ENCODE measurements at places on chromosomes 12 and 14.

DNA sequence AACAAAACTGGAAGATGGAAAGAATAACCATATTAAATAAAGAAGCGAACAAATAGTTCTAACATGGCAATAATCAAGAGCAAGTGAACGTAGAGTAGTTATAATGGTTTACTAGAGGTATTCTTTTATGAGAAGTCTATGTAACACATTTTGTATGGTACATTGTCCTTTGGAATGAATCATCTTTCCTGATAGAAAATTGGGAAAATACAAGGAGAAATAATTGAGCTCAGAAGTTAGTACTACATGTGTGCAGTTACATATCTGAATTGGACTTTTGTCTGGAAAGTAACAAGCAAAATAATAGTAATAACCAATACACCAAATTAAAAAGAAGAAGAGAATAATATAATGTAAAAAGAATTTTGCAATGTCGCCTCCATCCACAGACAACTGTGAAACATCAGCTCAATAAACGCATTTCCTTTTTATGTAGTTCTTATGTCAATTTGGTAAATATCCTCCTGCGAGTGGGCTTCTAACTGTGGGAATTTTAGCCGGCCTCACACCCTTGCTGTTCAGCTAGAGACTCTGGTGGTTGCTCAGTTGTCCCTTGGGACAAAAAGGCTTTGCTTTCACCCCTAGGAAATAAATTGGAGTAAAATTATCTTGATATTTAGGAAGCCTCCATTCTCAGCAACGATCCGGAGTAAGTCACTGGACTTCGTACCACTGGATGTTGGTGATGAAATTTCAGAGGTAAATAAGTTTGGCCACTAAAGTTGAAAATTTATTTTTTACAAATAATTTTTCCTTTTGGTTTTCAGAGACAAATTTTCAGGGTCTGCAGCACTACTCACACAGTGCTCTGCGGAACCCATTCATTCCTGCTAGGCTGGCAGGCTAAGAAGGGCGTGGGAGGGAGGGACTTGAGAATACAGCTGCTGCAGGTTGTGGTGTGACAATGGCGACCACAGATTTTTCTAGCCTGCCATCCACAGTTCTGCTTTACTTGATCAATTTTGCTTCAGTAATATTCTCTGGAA is 1.1 kb upstream of the TUBA1A start:
- DNase-seq: no peak

GRCh38 chr12:6914246-6914946 is at the start of gene ENO2:
ENO2 (plus strand) TSS chr12:6914580; CDS start chr12:6915833, 1,253 bp downstream.
- DNase-seq: peak; percentile 83

- DNase-seq: no peak
These were observed 230.2 kb downstream of the VRK1 start for GRCh38 chr14:97027256-97027999.

- no peak for DNase-seq
These were observed 36.3 kb upstream of the ALDH2 start for GRCh38 chr12:111730420-111730819.

DNA sequence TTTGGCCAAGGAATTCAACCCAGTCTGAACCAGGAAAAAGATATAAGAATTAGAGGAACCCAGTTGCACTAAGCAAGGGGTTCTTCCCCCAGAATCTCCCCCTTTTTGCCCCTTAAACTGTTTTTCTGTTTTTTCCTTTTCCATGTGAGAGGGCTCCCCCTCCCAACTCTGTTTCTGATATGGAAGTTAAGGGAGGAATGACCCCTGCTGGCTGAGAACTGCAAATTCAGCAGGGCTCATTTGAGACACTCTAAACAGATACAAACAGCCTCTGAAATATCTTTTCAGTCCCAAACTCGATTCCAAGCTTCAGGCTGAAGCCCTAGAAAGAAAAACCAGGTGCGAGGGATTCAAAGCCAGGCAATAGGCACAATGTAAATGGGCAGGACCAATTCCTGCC is 132.7 kb downstream of the SLC41A2 start:
- DNase-seq: no peak

DNA sequence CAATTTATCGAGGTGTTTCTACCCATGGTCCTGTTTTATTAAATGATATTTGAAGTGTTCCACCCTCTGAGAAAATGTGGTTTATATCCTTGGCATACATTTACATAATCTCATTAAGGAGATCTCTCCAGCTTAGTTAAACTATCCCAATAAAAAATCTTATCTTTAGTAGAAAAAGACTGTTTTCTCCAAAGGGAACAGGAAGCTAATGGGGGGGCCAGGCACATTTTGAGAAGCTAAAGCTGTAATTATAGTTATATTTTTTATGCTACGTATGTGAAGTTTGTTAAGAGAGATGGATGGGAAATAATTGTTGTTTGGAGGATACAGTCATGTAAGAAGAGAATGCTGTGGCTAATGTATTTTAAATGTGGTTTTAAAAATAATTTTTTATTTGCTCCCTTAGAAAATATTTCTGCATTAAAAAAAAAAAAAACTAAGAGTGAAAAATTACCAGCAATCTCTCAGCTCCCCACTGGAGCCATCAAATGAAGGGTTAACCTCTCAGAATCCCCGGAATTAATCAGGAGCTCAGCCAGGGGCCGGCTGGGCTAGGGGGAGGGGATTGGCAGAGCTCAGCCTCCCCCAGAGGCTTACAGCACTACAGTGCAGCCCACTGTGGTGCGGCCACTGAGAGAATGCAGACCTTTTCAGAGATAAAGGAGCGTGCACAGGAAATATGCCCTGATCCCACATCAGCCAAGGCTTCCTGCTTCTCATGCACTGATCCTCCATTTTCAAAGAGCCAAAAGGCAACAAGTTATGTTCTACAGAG is 185.8 kb downstream of the EGLN3 start:
- no peak for DNase-seq

DNA sequence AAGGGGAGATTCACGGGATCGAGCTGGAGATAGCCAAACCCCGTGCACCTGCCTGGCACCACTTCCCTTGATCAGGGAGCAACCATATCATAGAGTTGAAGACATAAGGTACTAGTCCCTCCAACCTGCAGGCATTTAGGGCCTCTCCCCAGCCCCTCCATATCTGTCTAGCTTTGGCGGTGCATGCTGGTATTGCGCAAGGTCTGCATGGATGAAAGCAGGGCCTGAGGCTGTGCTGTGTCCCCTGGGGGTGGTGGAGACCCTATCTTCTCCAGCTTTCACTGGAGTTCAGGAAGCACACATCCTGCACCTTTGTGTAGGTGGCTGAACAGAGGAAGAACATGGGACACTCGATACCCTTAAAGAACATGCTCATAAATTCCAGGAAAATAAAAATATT is 46.9 kb downstream of the KCTD10 start:
- DNase-seq: no peak

GRCh38 chr12:18559242-18559641 is 178.6 kb downstream of the PLCZ1 start:
- no peak for DNase-seq

- peak; percentile 54 for DNase-seq
These were observed 27.6 kb downstream of the BICD1 start for GRCh38 chr12:32134101-32134888.

GRCh38 chr12:57101892-57102695 is 9.1 kb downstream of the STAT6 start:
- no peak for DNase-seq

- DNase-seq: no peak
These were observed 2.3 kb downstream of the ETV6 start for GRCh38 chr12:11651785-11652184.

DNA sequence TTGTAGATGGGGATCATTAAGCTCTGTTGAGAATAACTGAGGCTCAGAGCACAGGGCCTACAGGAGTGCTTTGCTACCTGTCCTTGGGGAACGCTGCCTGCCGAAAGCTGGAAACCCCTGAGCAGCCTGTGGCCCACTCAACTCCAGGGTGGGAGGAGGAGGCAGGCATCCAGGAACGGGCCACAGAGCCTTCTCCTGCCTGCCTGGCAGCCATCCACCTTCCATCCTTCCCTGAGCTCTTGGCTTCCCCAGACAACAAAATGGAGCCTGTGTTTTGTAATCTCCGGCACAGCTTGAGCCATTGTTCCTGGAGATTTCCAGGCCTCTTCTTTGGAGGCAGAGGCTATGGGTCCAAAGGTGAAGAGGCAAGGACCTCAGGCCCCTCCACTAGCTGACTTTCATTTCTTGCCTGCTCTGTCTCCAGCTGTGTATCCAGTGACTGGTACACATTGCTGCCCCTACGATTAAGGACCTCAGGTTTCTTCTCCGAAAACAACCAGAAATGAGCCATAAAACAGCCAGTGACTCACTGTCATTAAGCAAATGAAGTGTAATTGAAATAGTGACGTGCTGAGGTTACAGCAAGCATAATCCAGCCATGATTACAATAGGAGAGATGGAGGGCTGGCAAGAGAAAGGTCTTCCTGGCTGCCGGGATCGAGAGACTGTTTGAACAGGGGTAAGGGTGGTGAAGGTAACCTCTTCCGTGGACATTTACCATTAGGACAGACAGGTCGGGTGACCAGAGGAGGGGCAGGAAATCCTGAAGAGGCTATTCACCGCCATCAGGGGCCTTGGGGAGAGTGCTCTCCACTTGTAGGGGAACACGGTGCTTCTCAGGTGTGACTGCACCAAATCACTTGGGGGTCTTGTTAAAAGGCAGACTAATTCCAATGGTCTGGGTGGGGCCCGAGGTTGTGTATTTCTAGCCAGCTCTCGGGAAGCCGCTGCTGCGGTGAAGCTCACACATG is 56.3 kb upstream of the KCNA5 start:
- no peak for DNase-seq

DNA sequence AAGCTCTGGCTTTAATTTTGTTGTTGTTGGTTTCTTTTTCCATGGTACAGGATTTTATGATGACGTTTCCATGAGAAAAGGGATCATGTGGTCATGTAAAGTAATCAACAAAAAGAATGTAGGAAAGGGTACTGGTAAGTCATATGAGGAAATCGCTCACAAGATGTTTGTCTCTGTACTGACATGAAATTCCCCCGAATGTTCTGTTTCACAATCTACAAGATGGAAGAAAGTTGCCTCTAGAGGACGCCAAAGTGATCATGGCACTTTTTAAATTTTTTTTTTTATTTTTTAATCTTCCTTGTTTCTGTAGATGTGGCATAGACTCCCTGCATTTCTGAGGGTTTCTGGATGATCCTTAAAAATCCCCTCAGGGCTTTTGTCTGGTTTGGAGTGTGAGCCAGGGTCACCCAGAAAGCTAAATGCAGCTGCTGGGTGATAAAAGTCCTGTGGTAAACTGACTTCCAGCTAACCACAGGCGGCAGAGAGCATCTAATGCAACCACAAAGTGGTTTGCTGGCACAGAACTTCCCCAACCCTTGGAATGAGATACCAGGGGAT is 393.5 kb downstream of the CCDC91 start:
- DNase-seq: no peak

DNA sequence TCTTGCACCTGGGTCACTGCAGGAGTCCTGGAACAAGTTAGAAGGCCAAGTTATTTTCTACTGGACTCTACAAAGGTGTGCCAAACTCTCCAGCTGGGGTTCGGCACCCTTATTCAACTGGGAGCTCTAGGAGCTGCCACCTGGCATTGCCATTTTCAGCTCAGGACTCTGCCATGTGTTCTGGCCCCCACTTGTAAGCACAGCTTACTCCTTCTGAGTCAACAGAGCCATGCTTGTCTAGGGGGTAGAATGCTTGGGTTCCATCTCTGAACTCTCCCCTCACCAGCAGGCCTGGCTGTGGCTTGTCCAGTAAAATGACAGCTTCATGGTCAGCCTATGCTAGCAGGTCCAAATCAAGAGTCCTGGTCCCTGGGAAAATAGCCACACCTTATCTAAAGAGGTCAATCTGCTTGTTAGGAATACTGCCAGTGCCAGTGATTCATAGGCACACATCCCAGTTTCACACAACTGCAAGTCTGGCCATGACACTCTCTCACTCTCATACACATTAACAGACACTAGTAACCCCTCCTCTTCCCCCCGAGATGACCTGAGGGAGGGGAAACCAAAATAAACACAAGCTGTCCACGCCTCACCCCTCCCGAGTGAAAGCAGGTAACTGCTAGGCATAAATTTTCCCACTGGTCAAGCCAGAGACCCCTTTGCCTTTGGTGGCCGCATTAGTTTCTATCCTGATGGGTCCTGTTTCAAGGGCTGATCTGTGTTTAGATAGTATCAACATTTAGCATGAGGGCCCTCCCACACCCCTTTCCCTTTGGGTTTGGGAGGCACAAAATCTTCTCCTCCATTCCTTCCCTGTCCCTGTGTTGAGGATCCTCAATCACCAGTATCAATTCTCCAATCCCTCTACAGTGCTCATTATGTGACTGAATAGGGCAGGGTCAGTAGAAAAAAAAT is 182.3 kb upstream of the GZMB start:
- DNase-seq: no peak

GRCh38 chr14:30651937-30652336 is 29.8 kb downstream of the SCFD1 start:
- no peak for DNase-seq

GRCh38 chr14:72801381-72801812 is 92.5 kb downstream of the DPF3 start:
- DNase-seq: no peak

GRCh38 chr14:24609655-24610344 is at the start of gene GZMH:
GZMH (minus strand) TSS chr14:24609685; CDS start chr14:24609613, 72 bp downstream.
- DNase-seq: no peak

DNA sequence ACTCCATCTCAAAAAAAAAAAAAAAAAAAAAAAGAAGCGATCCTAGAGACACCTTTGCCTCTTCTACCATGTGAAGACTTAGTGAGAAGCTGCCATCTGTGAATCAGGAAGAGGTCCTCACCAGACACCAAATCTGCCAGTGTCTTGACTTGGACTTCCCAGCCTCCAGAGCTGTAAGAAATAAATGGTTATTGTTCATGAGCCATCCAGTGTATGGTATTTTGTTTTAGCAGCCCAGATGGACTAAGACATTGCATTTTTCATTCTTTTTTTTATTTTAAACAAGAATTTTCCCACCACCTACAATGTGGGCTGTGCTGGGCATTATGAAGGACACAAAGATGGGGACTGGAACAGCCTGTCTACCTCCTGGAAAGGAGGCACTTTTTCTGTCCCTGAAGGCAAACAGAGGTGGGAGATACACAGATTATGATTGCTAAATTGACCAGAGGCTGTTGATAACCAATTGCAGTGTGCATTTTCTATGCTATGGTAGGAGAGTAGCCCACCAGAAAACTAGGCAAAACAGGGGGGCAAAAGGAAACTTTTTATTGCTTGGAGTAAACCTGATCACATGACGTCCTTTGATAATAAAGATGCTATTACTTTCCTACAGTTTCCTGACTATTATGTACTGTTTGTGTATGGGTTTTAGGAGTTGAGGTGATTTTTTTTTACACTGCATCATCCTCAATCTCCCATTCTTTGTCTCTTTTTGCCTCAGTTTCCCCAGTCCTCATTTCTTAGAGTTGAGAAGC is 2.8 kb upstream of the C12orf43 start:
- no peak for DNase-seq

GRCh38 chr12:115871714-115872113 is 405.8 kb downstream of the MED13L start:
- no peak for DNase-seq

GRCh38 chr12:118034429-118035189 is 18.1 kb downstream of the RFC5 start:
- DNase-seq: no peak

- no peak for DNase-seq
These were observed 39.2 kb upstream of the BMAL2 start for GRCh38 chr12:27293463-27293862.

DNA sequence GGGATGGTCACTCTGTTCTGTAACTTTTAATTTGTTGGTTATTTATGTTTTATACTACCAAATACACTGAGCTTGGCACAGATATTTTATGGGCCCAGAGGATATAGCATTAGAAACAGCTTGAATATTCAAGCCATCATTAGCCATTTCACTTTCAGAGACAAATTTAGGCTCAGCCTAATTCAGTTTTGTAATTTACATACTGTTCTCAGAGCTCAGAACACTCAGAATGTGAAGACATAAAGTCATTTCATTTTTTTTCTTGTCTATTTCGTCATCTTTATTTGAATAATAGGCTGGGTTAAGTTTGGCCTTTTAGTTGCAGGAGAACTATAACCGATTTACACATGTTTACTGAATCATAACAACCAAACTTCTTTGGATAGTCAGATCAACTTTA is 361.7 kb downstream of the SNAPC1 start:
- no peak for DNase-seq
